B cell (primary cell): ENCODE measurements at places on chromosomes 1 and 21. TPM values are rescaled to one million over a fixed set of nuclear protein-coding genes. Genes with fewer than 3 reads are reported as not detected.

NPR1 gene
- 0.19 and 0.37 TPM in 2 replicates for total RNA-seq

DNA sequence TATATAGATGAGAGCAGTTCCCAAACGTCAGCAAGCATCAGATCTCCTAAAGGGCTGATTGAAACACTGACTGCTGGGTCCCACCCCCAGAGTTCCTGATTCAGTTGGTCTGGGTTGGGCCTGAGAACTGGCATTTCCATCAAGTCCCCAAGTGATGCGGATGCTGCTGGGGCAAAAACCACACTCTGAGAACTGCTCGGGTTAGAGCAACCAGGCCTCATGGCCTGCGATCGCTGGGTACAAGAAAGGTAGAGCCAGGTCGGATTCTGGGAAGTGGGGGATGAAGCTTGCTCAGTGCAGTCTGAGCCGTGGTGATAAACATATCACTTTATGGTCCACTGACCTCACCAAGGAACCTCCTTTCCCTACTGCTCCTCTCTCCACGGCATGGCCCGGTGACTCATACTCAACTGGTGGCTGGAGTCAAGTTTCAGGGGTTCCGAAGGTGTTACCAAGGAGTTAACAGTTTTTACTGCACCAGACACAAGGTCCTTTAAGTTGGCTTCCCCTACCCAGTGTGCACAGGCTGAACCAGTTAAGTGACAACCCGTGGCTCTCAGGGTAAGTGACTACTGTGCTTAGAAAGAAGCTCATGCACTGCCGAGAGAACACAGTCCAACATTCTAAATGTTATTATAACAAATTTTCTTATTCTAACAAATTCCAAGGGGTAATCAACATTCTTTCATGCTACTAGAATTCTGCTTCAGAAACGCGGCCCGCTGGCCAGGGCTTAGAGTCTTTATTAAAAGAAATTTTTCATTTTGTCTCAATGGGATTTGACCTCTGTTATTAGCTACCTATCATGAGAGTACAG, 153.5 kb downstream of the TGFBR3 start:
- no peaks in the 10 kb centered on the region for H3K27me3 ChIP-seq
- peaks cover 5% of the 10 kb centered on the region for H3K4me1 ChIP-seq
- no peak for DNase-seq
- no peak overlapping the region for H3K4me3 ChIP-seq
- H3K27ac ChIP-seq, result no peak overlapping the region

- peaks cover 78% of the 10 kb centered on the region for H3K36me3 ChIP-seq
- no peaks in the 10 kb centered on the region for H3K27me3 ChIP-seq
- DNase-seq, result no peak
These were observed 24.8 kb downstream of the RNF19B start for GRCh38 chr1:32939655-32940371.

GRCh38 chr21:38114717-38115333, 142.0 kb upstream of the KCNJ15 start:
- H3K27me3 ChIP-seq, result no peaks in the 10 kb centered on the region
- no peaks in the 10 kb centered on the region for H3K36me3 ChIP-seq
- no peaks in the 10 kb centered on the region for H3K4me1 ChIP-seq
- H3K27ac ChIP-seq, result no peak overlapping the region
- H3K4me3 ChIP-seq, result no peak overlapping the region
